ENCODE measurements at places on chromosomes 7 and 10.

DNA sequence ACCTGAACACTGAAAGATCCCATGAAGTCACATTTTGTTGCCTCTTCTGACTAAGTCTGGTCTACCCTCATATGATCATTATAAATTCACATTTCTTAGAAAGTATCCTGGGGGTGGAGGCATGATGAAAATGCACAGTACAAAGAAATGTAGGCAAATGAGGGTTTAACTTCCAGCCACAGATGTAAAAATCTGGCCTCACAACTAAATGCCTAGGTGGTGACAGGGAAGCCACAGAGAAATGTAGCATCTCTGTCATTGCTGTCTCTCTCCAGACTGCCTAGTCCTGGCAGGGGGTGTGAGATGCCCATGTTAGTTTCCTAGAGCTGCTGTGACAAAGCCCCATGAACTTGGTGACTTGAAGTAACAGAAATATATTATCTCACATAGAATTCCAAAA, 395.9 kb downstream of the SORCS3 start:
- no peak for DNase-seq

DNA sequence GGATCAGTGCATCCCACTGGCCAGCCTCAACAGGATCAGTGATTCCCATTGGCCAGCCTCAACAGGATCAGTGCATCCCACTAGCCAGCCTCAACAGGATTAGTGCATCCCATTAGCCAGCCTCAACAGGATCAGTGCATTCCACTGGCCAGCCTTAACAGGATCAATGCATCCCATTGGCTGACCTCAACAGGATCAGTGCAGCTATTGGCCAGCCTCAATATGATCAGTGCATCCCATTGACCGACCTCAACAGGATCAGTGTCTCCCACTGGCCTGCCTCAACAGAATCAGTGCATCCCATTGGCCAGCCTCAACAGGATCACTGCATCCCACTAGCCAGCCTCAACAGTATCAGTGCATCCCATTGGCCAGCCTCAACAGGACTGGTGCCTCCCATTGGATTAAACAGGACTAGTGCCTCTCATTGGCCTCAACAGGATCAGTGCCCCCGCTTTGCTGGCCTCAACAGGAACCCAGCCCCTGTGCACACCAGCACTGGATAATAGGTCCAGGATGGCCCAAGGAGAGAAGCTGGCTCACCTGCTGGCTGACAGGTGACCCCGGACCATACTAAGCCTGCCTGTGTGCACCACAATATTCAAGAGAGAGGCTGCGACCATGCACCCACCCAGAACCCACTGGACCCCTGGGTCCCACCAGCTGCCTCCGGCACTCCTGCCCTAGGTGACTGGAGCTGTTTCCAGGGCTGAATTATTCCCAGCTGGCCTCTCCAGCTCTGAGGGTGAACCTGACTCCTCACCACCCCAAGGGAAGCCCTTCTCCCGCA, 59.9 kb downstream of the PDGFA start:
- no peak for DNase-seq

- no peak for DNase-seq
Observed at GRCh38 chr10:5364374-5364773, 392 bp upstream of the UCN3 start.

GRCh38 chr10:122352817-122353525, 21.5 kb upstream of the PLEKHA1 start:
- DNase-seq: no peak

DNA sequence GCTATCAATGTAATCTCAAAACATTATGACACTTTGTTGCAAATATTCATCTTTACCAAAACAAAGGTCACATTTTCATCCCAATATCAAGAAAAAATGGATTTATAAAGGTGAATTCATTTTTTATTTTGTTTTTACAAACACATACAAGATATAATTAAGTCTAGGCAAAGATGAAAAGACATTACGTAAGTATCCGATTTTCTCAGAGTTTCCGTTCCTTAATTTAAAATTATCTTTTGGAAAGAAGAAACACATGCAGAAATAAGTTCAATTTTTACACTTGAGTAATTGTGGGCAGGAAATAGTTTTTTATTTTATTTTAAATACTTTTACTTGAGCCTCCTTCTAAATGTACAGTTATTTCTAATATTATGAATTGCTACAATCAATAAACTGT, 24.6 kb downstream of the RTKN2 start:
- no peak for DNase-seq

DNA sequence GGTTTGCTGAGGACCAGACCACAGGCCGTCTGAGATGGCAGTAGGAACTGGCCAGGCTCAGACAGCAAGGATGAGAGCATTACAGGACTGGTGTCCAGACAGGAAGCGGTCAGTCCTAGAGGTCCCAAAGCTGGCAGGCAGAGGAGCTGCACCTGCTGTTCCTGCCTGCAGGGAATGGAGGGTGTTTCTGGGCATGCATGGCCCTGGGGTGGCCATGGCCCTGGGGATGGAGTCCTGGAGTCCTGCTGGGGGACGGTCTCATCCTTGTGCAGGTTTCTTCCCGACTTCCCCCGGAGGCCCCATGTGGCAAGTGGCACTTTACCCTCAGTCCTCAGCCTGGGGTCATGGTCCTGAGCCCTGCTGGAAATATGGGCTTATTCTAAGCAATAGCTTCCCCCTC, 274.9 kb upstream of the ADARB2 start:
- no peak for DNase-seq

GRCh38 chr7:98852826-98853225, 17.0 kb downstream of the TMEM130 start:
- DNase-seq: no peak

DNA sequence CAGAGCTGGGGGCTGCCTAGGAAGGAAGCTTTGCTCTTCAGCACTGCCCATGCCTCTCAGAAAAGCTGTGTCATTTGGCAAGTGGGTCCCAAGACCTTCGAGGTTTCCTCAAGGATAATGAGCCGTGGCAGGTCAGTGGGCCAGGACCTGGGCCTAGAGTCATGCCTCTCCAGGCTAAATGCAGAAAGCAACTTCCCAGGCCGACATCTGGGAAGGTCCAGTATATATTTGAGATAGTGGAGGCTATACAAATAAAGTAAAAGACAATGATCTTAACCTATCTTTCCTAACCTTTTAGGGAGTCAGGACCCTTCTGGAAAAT, 2.4 kb upstream of the HOXA10 start:
- no peak for DNase-seq

DNA sequence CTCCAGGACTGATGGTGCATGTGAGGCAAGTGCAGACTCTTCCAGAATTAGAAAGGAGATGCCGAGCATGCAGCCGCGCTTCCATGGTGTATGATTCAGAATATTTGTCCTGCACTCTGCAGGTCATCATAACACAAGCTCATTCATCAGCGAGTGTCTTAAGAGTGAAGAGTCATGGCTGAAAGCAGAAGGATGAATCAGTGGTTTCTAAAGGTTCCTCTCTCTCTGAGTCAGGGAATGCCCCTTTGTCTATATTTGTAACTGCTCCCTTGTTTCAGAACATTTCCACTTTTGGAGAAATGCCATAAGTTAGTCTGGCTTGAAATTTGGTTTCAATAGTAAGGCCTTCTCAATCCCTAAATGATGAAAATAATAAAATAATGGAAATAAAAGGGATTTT, 52.3 kb downstream of the HECW1 start:
- no peak for DNase-seq

GRCh38 chr7:28276298-28276697, 95.7 kb upstream of the JAZF1 start:
- no peak for DNase-seq

DNA sequence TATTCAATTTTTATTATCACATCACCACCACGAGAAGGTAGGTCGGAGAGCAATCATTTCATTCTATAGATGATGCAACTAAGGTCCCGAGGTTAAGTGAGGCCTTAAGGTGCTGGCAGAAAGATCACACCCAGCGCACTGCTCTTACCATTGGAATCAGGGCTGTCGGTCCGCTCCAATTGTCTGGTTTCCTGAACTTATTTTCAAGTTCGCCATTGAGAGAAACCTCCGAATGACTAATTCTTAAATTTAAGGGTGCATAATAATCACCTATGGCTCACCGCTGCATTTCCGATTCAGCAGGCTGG, 625 bp upstream of the GSTO2 start:
- no peak for DNase-seq

- no peak for DNase-seq
Observed at GRCh38 chr7:28961972-28962371, 3.8 kb upstream of the TRIL start.

GRCh38 chr7:156368053-156368843, 272.3 kb upstream of the RNF32 start:
- DNase-seq: no peak

DNA sequence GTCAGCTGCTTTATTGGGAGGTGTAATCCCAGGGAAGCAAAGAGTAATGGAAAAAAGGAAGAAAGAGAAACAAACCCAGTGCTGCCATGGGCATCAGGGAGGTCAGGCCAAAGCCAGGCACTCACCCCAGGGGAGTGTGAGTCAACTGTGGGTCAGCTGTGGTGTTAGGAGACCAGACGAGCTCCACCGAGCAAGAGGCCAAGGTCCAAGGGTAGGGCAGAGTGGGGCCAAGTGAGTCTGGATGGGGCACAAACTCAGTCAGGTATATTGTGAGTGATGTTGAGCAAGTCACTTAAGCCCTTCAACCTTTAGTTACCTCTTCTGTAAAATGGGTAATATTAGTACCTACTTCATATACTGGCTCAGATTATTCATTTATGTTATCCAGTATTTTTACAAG, 30.4 kb upstream of the CDK13 start:
- DNase-seq: no peak

DNA sequence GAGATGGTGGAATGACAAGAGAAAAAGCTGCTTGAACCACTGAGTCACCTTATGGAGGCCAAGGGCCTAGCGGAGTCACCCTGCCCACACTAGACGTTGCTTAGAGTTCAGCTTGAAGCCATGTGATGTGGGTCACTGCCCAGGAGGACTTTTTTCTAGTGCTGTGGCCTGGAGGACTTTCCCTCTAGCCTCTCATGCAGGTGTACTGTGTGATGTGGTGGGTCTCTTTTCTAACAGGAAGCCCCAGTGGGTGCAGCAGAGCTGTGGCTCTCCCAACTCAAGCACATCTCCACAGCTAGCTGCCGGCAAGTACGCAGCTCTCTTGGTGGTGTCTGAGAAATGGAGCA, 13.6 kb downstream of the POR start:
- DNase-seq: no peak

DNA sequence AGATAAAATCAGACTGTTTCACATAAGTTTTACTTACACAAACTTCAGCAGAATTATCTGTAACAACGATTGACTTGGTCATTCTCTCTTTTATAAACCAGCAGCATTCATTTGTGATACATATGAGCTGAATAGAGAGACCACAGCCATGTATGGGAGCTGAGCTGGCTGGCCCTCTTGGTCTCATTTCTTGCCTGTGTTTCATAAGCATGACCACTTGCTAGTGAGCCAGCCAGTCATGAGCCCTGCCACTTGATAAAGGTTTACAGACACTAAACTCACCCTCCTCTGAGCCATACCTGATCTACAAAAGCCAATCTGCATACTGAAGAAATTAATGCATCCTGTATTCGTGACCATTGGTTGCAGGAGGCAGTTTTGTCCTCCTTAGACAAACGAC, 82.1 kb downstream of the PKD1L1 start:
- DNase-seq: no peak

DNA sequence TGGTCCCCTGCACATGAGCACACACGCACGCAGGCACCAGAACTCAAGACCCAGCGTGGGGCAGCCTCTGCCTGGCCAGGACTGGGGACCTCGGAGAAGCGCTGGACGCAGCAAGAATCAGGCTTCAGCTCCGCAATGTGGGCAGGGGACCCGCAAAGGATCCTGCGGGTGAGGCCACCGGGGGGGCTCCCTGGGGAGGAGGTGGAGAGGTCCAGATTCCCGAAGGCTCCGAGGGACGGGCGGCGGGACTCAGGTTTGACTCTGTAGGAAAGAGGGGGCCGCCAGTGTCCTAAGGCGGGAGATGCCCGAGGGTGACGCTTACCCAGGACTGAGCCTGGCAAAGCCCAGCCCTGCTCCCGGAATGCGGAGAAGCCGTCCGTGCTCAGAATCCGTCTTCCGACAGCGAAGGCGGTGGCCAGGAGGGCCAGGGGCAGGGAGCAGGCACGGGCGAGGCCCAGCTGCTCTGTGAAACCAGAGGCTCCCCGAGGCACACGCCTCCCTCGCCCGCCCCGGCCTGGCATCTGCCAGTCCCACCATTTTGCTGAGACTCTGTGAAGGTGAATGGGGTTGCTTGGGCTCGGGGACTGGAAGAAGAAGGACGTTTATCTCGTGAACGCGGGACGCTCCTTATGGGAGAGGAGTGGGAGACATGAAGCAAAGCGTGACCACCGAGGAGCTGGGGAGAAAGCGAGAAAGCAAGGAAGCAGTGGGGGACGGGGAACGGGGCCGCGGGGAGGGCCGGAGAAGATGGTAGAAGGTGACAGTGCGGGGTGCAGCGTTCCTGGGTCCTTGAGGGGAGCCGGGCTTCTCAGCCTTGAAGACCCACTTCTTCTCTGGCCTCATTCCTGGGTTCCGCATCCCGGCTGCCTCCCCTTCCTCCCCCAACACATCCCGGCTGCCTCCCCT, 489.2 kb downstream of the PTPRN2 start:
- no peak for DNase-seq

DNA sequence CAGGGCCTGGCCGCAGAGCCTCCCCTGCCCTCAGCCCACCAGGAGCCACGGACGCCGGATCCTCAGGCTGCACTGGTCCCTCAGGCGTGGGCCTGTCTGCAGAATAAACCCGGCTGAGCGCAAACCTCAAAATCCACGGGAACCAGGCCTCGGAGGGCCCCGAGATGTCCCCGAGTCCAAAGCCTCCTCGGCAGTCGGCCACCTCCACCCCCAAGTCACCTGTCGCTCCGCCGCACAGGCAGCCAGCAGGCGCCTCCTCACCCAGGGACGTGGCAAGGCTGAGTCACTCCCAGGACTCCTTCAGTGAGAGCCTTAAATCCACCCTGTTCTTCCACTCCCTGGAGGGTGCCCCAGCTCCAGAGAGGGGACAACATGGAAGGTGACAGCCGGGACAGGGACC, 33.2 kb downstream of the STK32C start:
- no peak for DNase-seq

GRCh38 chr10:68462536-68462935, 9.2 kb downstream of the DNA2 start:
- DNase-seq: no peak

Data from COR-L47 (cell line).